ENCODE measurements at places on chromosomes 16 and 17.

DNA sequence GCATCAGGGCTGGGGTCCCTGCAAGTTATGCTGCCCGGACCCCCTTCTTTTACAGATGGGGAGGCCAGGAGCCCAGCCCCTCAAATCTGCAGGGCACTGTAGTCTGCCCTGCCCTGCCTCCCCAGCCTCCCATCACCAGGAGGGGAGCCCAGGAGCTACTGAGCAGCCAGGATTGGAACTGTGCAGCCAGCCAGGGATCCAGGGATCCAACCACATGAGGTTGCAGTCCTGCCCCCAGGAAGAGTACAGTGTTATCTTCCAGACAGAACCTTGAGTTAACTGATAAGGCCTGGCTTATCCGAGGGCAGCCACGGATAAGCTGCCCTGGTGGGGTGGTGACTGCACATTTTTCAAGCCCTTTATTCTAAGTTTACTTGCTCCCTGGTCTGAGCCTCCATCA lies 11.4 kb upstream of the NDRG4 start:
- no peak for DNase-seq

- no peak for DNase-seq
Observed at GRCh38 chr16:87974178-87974577, 22.9 kb downstream of the BANP start.

DNA sequence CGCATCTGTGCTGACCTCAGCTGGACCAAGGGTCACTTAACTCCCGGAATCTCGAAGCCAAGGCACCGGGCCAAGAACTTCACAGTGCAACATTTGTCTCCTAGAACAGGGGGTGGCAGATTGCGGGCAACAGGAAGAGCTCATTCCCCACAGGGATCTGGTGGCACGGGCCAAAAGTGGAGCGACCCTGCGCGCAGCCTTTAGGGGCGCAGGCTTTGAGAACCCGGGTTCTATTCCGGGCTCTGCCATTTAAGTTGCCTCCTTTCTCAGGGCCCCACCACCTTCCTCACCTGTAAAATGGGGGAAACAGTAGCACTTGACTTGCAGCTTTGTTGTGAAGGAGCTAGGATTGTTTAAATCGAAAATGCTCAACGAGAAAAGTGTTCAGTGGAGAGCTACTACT lies 651 bp downstream of the SHMT1 start:
- no peak for DNase-seq

GRCh38 chr16:53518550-53519416 lies 15.8 kb upstream of the AKTIP start:
- peak; percentile 31 for DNase-seq

GRCh38 chr16:47965439-47965838 lies 190.4 kb downstream of the ABCC12 start:
- DNase-seq = no peak

DNA sequence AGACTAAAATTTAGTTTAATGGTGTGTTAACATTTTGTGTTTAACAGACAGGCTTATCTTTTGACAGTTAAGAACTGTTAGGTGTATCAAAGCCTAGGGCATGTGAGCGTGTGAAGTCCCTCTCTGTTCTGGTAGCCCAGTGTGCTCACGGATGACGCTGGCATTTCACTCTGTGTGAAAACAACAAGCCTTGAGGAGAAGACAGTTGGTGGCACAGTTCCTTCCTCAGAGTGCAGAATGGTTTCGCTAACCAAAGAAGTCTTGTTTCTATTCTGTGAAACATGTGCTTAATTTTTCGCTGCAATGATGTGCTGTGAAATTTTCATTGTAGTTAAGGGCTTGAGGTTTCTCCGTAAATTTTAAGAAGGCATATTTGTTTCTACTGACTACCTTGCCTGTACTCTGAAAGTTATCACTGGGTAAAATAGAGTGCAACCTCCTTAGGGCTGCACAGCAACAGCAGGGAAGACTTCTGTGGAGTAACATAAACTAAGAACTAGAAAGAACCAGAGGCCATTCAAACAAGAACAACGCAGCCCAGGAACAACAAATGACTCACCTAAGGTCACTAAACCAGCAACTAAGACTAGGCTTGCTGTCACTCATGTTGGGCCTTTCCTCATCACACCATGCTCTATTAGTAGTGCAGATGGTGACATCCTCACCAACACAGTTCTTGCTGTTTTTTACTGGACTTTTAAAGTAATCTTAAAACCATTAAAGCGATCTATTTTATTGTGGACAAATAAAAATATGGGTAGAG lies 33.4 kb downstream of the BRD7 start:
- no peak for DNase-seq

GRCh38 chr16:17270111-17270510 lies 200.6 kb downstream of the XYLT1 start:
- no peak for DNase-seq

DNA sequence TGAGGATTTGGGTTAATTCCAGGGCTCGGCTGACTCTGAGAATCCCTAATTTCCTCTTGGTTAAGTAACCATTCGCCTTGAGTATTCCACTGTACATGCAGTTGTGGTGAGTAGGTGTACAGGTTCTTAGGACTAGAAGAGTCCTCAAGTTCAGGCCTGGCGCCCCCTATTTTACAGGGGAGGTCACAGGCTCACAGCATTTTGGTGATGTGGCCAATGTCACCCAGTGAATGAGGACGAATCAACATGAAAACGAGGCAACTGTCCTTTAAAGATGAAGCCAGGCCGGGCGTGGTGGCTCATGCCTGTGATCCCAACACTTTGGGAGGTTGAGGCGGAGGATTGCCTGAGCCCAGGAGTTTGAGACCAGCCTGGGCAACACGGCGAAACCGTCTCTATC lies 55.4 kb downstream of the ABCC6 start:
- no peak for DNase-seq

GRCh38 chr17:77746393-77746792 lies 212.1 kb upstream of the TNRC6C start:
- no peak for DNase-seq

GRCh38 chr17:80947200-80947940 lies 44.3 kb upstream of the CHMP6 start:
- DNase-seq = no peak

- no peak for DNase-seq
Observed at GRCh38 chr17:59254742-59255141, 34.4 kb downstream of the GDPD1 start.

DNA sequence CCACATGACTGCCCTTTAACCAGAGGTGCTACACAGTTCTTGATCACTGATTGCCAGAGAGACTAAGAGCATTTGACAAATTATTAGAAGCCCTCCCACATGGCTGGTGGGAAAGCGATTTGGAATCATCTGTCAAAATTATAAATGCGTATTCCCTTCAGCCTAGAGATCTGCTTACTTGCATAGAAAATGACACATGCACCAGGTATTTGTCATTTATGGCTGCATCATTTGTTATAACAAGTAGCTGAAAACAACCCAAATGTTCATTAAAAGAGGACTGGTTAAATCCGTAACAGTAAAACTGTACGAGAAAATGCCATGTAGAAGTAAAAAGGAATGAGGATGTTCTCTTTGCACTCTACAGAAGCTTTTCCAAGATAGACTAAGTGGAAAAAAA lies 21.4 kb downstream of the BCO1 start:
- DNase-seq = no peak

- DNase-seq = no peak
Observed at GRCh38 chr16:19844945-19845641, 39.6 kb downstream of the GPRC5B start.

- peak; percentile 18 for DNase-seq
Observed at GRCh38 chr16:81745704-81746558, 33.2 kb upstream of the PLCG2 start.

- DNase-seq = no peak
Observed at GRCh38 chr17:19876529-19877161, 8.9 kb upstream of the ULK2 start.

Data from esophagus squamous epithelium (tissue), 5 donors.